ENCODE measurements at places on chromosomes 5 and 9. TPM values are rescaled to one million over a fixed set of nuclear protein-coding genes. Genes with fewer than 3 reads are reported as not detected.

Gene SPATA31E1
- 0.05 TPM for polyA plus RNA-seq

Gene PAEP
- not detected for polyA plus RNA-seq

Gene ENG
- polyA plus RNA-seq: 2.6 TPM

Gene FAM221B
- 0.09 TPM for polyA plus RNA-seq

Gene CNTNAP3B
- 2.0 TPM for polyA plus RNA-seq

Gene SVEP1
- 0.18 TPM for polyA plus RNA-seq

Gene WDR38
- not detected for polyA plus RNA-seq

Gene SNCB
- polyA plus RNA-seq: 13.8 TPM

Gene ECM2
- polyA plus RNA-seq: 0.79 TPM

Gene CD74
- polyA plus RNA-seq: 105 TPM

DNA sequence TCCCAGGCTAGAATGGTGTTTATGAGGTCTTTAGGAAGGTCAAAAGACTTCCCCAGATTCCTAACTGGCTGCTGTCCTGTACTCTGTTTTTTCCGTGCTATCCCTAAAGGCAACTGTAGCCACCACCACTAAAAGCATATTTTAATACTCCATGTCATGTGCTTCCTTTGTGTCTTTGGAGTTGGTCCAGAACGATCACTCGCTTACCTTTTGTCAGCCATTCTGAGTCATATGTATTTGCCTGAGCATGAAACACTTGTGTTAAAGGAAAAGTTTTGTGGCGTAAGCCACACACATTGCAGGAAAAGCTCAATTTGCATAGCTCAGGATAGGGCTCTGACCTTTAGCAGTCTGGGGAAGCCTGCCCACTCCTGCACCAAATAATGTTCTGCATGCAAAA lies 299.6 kb downstream of the NTRK2 start:
- no peaks in the 10 kb centered on the region for H3K36me3 ChIP-seq
- no peak overlapping the region for H3K27ac ChIP-seq
- H3K4me3 ChIP-seq: no peak overlapping the region
- no peak for DNase-seq

DNA sequence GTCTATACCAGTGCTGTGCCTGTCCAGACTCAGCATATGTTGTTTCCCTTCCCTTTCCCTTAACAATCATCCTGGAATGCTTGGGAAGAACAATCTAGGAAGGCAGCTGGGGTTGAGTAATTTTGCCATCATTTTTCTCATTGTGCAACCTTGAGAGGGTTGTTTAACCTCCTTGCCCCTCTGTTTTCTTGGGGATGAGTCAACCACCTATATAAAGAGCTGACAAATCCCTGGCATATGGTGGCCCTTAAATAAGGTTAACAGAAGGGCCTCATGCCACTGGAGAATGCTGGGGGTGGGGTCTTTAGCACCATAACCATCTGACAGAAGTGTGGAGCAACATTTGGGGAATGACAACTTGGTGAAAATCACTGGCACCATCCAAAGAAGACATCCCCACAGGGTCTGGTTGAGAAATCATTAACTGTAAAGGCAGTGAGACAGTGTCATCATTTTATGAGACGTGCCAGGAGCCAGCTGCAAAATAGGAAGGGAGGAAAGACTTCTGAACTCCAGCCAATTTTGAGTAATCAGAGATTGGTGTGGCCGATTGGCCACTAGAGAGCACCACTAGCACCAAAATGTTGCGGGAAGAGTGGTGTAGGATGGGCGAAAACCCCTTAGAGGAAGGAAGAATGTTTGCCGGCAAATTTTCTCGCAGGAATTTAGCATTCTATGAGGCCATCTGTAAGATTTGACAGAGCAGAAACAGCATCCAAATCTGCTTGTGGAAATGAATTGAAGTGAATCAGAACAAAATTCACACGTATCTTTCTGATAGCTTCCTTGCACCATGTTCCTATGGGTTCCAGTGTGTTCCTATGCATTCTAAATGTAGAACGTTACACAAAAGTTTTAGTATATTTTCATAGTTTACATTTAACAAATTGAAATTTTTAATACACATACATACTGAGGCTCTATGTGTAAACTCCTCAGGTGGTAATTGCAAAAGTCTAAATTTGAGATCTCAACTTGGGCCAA lies 113.8 kb downstream of the MSX2 start:
- H3K4me3 ChIP-seq: no peak overlapping the region
- no peaks in the 10 kb centered on the region for H3K36me3 ChIP-seq
- H3K27me3 ChIP-seq: no peaks in the 10 kb centered on the region
- peak; percentile 80 for DNase-seq
- H3K27ac ChIP-seq: no peak overlapping the region
- H3K4me1 ChIP-seq: no peaks in the 10 kb centered on the region

DNA sequence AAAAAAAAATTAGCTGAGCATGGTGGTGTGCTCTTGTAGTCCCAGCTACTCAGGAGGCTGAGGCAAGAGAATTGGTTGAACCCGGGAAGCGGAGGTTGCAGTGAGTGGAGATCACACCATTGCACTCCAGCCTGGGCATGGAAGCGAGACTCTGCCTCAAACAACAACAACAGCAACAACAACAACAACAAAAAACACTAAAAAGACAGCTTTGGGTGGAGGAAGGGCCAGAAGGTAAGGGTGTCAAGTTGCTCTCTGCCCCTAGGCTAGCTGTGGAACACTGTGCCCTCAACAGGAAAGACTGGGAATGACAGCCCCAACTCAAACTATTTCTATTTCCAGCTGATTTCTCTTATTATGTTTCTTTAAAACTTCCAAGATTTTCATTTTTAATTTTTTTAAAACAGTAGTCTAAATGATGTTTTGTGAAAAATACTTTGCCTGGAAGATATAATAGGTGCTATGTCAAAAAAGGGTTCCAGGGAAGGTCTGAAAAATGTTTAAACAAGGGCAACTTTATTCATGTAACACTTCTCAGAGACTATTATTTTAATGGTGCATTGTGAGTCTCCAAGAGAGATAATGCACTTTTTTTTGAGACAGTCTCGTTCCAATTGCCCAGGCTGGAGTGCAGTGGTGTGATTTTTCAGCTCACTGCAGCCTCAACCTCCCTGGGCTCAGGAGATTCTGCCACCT lies 29.9 kb downstream of the CLINT1 start:
- no peaks in the 10 kb centered on the region for H3K36me3 ChIP-seq
- H3K4me3 ChIP-seq: no peak overlapping the region
- H3K27me3 ChIP-seq: no peaks in the 10 kb centered on the region
- no peak overlapping the region for H3K27ac ChIP-seq

GRCh38 chr5:108762660-108763059 lies 15.0 kb downstream of the FER start:
- no peak for DNase-seq
- no peak overlapping the region for H3K27ac ChIP-seq
- H3K36me3 ChIP-seq: no peaks in the 10 kb centered on the region
- H3K4me1 ChIP-seq: peaks cover 22% of the 10 kb centered on the region
- H3K4me3 ChIP-seq: no peak overlapping the region
- no peaks in the 10 kb centered on the region for H3K27me3 ChIP-seq

DNA sequence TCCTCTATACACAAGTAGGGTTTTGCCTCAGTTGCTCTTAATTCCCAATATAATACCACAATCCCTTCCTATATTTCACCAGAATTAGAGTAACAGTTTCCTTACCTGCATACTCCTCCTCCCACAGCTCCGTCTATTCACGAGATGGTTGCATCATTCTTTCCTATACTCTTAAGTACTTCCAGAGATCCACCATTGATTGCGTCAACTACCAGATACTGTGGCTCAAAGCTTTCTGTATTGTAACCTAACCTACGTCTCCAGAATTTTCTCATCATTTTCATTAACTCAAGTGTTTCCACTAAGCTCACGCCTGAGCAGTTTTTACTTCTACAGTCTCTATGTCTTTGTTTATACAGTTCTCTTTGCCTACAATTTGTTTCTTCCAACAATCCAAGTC lies 31.2 kb upstream of the MINAR2 start:
- H3K4me1 ChIP-seq: no peaks in the 10 kb centered on the region
- H3K27me3 ChIP-seq: no peaks in the 10 kb centered on the region
- H3K27ac ChIP-seq: no peak overlapping the region
- peak; percentile 28 for DNase-seq
- H3K36me3 ChIP-seq: no peaks in the 10 kb centered on the region

- no peaks in the 10 kb centered on the region for H3K27me3 ChIP-seq
- peaks cover 9% of the 10 kb centered on the region for H3K4me1 ChIP-seq
- no peak overlapping the region for H3K4me3 ChIP-seq
- DNase-seq: no peak
Measured at GRCh38 chr5:80103371-80103770, 68.2 kb downstream of the THBS4 start.

DNA sequence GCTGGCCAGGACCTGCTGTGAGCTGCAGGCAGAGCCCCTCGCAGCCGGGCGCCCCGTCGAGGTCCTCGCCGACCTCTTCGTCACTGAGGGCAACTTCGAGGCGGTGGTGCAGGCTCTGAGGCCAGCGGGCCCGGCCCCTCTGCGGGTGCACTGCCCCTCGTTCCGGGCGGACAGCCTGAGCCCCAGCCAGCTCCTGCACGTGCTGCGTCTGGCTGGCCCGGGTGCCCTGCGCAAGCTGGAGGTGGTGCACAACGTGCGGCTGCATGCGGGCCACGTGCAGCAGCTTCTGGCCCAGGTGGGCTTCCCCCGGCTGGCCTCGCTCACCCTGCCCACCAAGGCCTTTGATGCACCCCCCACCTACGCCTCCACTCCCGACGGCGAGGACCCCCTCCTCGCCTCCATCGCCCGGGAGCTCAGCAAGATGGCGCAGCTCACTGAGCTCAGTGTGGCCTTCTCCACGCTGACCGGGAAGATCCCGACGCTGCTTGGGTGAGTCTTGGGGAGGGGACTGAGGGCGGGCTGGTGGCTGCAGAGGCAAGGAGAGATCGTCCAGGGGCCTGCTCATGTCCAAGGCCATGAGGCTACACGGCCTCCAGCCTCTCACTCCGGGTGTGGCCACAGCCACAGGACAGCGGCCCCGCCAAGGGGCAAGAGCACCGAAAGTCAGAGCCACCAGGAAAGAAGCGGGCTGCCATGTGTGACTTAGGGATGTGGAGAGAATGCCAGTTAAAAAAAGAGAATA lies 825 bp downstream of the LRRC14B start:
- no peaks in the 10 kb centered on the region for H3K27me3 ChIP-seq
- DNase-seq: no peak
- H3K4me1 ChIP-seq: no peaks in the 10 kb centered on the region
- H3K27ac ChIP-seq: no peak overlapping the region

DNA sequence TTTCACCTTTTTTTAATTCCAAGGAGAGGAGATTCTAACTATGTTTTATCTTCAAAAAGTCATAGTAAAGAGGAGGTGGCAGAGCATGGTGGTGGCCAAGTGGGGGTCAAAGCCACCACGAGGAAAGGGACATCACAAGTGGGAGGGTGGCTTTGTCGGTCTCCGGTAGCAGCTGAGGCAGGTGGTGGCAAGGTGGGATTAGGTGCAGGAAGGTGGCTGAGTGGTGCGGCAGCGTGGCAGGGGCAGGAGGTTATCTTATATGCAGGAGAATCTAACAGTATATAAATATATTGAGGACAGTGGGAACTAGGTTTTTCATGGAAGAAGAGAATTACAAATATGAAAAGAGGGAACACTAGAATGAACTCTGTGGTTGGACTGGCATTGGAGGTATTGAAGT lies 196.8 kb downstream of the FSTL4 start:
- H3K4me1 ChIP-seq: no peaks in the 10 kb centered on the region
- H3K27ac ChIP-seq: no peak overlapping the region
- H3K27me3 ChIP-seq: no peaks in the 10 kb centered on the region
- no peak overlapping the region for H3K4me3 ChIP-seq
- no peaks in the 10 kb centered on the region for H3K36me3 ChIP-seq

GRCh38 chr9:5582835-5583195 lies 46.1 kb upstream of the RIC1 start:
- no peak overlapping the region for H3K27ac ChIP-seq
- no peaks in the 10 kb centered on the region for H3K36me3 ChIP-seq
- no peaks in the 10 kb centered on the region for H3K27me3 ChIP-seq
- no peaks in the 10 kb centered on the region for H3K4me1 ChIP-seq

GRCh38 chr9:131500939-131501541 lies 1.7 kb upstream of the POMT1 start:
- no peak overlapping the region for H3K4me3 ChIP-seq
- no peak for DNase-seq
- no peaks in the 10 kb centered on the region for H3K27me3 ChIP-seq
- peaks cover 9% of the 10 kb centered on the region for H3K4me1 ChIP-seq
- peak overlapping the region; percentile 72 for H3K27ac ChIP-seq
- peaks cover 32% of the 10 kb centered on the region for H3K36me3 ChIP-seq

DNA sequence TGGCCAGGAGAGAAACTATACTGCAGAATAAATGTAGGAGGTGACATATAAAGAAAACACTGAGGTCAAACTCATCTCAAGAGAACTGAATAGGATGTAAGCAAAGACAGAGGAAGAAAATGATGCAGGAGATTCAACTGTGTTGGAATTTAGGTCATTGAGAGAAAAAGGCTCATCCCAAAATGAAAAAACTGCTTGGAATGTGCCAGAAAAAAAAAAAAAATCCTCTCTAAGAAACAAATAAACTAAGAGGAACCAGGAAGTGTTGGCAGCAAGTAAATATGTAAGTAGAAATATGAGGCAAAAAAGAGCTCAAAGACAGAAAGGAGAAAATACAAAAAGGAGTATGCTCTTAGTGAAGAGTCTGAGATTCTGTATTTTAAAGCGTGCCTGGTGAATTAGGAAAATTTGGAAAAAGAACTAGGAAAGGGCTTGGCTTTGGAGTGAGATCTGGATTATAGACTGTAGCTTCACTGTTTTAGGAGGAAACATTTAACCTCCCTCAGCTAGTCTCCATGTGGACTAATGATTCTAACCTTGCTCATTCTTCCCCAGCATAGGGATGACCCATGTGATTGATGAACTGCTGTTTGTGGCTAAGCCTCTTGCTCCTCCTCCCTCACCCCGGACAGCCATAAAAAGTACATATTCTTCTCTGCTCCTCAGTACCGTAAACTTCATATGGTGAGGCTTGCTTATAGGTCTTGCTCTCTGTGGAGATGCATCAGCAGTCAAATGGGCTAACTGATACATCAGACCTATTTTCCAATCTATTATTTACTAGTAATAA lies 185.6 kb upstream of the POU5F2 start:
- H3K27me3 ChIP-seq: no peaks in the 10 kb centered on the region
- H3K4me1 ChIP-seq: peaks cover 11% of the 10 kb centered on the region
- DNase-seq: no peak
- H3K27ac ChIP-seq: no peak overlapping the region
- H3K36me3 ChIP-seq: no peaks in the 10 kb centered on the region
